ENCODE measurements at places on chromosomes 4 and X.
A peak's percentile ranks its signal among the peaks of the same experiment; 100 is the strongest.

- no peak for DNase-seq
- H3K4me1 ChIP-seq: no peaks in the 10 kb centered on the region
- no peak overlapping the region for H3K27ac ChIP-seq
- peak overlapping the region; percentile 79 for H3K4me3 ChIP-seq
- H3K27me3 ChIP-seq: peaks cover 37% of the 10 kb centered on the region
- no peaks in the 10 kb centered on the region for H3K36me3 ChIP-seq
Observed at GRCh38 chrX:36963069-36963808, 44.9 kb upstream of the FAM47C start.

DNA sequence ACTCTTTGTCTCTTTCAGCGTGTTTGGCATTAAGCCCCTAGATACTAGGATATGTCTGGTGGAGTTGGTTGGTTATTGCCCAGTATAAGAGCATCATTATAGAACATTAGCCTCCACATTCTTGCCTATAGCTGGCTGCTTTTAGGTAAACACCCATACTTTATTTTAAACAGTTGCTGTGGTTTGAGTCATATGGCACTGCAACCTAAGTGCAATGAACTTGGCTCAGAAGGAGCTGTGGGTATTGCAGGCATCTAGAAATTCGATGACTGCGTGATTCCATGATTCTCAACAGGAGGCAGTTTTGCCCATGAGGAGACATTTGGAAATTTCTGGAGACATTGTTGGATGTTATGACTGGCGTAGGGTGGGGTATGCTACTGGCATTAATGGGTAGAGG lies 49.5 kb downstream of the DCLK2 start:
- H3K4me3 ChIP-seq: no peak overlapping the region
- no peak for DNase-seq
- H3K36me3 ChIP-seq: peaks cover 7% of the 10 kb centered on the region
- H3K27ac ChIP-seq: no peak overlapping the region
- no peaks in the 10 kb centered on the region for H3K27me3 ChIP-seq

GRCh38 chrX:30577362-30577991 lies at the start of gene TASL:
Gene TASL (minus strand): TSS chrX:30577766. CDS start chrX:30560355, 17,411 bp downstream.
- no peak for DNase-seq

DNA sequence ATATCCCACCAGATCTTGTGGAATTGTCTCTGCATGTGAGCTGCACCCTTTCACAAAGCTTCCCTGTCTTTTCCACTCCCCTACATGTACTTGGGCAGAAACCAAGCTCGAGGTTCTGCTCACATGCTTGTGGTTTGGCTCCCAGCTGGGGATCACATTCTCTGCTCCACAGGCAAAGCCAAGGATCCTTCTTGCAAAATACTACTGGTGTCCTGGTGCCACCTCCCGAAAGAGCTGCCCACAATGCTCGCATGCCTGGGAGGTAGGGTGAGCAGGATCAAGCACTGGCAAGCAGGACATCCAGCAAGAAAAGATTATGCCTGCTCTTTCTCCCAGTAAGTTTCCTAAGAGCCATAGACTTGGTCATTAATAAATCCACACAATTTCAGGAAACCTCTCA lies 45.1 kb upstream of the PPARGC1A start:
- no peak overlapping the region for H3K27ac ChIP-seq
- H3K4me1 ChIP-seq: peaks cover 10% of the 10 kb centered on the region
- DNase-seq: no peak
- H3K27me3 ChIP-seq: no peaks in the 10 kb centered on the region
- H3K4me3 ChIP-seq: no peak overlapping the region

- no peaks in the 10 kb centered on the region for H3K36me3 ChIP-seq
- no peak for DNase-seq
- no peaks in the 10 kb centered on the region for H3K4me1 ChIP-seq
Observed at GRCh38 chrX:20477836-20478524, 211.3 kb upstream of the RPS6KA3 start.

DNA sequence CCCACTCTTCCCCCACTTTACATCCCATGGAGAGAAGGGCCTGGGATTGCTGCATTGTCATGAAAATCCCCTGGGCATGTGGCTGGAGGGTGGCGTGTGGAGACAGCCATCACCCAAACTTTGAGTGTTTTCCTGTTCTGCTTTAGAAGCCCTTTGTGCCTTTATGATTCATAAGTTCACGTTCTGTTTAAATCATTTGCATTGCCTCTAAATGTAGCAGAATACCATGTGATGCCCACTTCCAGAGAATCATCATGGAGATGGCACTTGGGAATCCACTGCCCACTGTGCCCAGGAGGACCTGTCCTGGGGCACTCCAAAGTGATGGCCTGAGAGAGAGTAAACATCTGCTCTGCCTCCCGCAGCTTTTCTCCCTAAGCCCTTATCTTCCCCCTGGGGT lies 52.8 kb downstream of the MED28 start:
- no peaks in the 10 kb centered on the region for H3K27me3 ChIP-seq
- H3K4me3 ChIP-seq: no peak overlapping the region
- H3K4me1 ChIP-seq: no peaks in the 10 kb centered on the region
- no peaks in the 10 kb centered on the region for H3K36me3 ChIP-seq
- no peak overlapping the region for H3K27ac ChIP-seq

DNA sequence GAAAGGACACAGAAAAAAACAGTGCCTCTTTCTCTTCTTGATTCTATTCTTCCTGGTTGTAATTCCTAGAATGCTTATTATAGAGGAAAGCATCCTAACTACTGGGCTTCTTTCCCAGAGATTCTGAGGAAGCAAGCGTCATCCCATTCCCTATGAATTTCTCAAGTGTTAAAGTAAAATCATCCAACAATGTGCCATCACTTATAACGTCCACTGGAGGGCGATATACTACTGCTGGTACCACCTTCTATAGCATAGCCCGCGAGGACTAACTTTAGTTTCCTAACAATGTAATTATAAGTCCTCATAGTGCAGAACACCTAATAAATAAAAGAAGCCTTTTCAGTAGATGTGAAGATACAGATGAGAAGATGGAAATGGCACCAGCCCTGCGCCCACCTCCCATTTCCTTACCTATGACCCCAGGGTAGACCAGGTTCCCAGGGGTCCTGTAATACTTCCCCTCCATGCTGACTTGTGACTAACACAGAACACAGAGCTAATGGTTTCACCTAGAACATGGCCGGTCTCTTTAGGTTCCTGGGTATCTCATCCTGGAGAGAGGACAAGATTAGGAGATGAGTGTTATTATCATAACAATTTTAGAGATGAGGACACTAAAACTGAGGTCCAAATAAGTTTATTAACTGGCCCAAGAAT lies 4.2 kb downstream of the CENPVL3 start:
- DNase-seq: no peak
- H3K27me3 ChIP-seq: peaks cover 28% of the 10 kb centered on the region
- no peaks in the 10 kb centered on the region for H3K36me3 ChIP-seq
- no peaks in the 10 kb centered on the region for H3K4me1 ChIP-seq
- H3K4me3 ChIP-seq: no peak overlapping the region
- H3K27ac ChIP-seq: no peak overlapping the region

DNA sequence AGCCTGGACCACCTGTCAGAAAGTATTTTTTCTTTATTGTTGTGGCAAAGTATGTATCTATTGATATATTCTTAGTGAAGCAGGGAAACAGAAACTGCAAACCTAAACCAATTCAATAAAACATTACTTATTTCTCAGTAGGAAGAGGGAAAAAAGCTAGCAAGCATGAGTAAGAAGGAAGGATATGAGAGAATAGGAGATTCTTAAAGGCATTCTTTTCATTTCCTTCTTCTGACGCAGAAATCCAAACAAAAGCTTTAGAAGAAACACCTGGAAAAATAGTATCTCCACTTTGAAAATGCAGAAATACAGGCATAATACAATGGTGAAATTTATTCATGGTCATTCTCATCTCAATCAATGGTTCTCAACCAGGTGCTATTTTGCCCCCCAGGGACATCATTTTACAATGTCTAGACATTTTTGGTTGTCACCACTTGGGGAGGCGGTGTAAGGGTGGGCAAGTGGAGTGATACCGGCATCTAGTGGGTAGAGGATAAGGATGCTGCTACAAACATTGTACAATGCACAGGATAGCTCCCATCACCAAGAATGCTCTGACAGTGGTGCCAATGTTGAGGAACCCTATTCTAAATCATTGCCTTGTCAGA lies 21.7 kb upstream of the ATXN3L start:
- no peaks in the 10 kb centered on the region for H3K4me1 ChIP-seq
- H3K27ac ChIP-seq: no peak overlapping the region
- H3K27me3 ChIP-seq: no peaks in the 10 kb centered on the region
- H3K36me3 ChIP-seq: no peaks in the 10 kb centered on the region

- no peaks in the 10 kb centered on the region for H3K36me3 ChIP-seq
- no peak overlapping the region for H3K27ac ChIP-seq
- H3K27me3 ChIP-seq: no peaks in the 10 kb centered on the region
- H3K4me3 ChIP-seq: no peak overlapping the region
- DNase-seq: no peak
- peaks cover 14% of the 10 kb centered on the region for H3K4me1 ChIP-seq
Observed at GRCh38 chr4:155906554-155907247, 3.2 kb downstream of the TDO2 start.

DNA sequence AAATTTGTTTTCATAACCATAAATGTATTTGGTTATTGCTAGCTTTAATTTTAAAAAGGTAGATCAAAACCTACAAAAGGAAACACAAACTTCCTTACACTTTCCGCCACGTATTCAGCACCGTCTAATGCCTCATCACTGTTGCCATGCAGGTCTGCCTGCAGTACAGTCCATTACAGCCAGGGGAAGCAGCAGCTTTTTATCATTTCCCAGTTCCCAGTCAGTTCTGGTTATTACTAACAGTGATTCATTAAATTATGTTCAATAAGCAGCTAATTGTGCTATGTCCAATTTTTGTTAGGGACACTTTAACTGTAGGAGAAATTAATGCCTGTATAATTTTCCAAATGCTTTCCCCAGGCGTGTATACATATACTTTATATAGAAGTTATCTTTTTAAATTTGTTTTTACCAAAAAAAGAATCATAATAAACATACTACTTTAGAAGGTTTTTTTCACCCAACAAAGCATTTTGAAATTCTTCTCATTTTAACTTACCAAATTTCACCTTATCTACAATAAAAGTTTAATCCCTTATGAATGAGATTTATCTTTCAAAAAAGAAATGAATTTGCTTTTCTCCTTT lies 93.3 kb downstream of the ANXA3 start:
- H3K4me3 ChIP-seq: peak overlapping the region; percentile 80
- peak overlapping the region; percentile 94 for H3K27ac ChIP-seq
- peaks cover 20% of the 10 kb centered on the region for H3K4me1 ChIP-seq
- H3K36me3 ChIP-seq: no peaks in the 10 kb centered on the region
- no peak for DNase-seq
- no peaks in the 10 kb centered on the region for H3K27me3 ChIP-seq

DNA sequence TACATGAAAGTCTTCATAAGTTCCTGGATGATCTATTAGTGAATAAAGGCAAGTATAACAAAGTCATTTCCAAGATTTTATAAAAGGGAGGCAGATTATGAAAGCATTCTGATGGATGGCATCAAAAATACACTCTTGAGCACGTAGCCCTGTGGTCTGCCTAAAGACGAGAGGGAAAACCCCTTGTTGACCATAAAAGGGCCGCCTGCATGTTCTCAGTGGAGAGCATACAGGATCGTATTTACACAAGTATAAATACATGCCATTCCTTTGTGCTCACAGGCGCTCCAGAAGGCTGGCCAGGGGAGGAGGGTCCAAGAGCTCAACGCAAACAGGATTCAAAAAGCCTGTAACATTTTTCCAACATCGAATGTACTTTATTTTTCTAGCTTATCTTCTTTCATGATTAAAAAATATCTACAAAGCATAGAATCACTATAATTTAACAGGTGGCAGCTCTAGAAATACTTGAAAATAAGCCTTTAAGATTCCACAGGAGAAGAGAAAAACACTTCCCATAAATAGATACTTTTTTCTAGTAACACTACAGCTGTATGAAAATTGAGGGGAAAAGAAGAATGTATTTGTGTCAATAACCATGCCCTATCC lies 29.6 kb downstream of the PDGFC start:
- H3K4me3 ChIP-seq: peak overlapping the region; percentile 54
- peak; percentile 68 for DNase-seq
- no peaks in the 10 kb centered on the region for H3K36me3 ChIP-seq
- peak overlapping the region; percentile 87 for H3K27ac ChIP-seq
- H3K4me1 ChIP-seq: peaks cover 47% of the 10 kb centered on the region
- H3K27me3 ChIP-seq: no peaks in the 10 kb centered on the region

GRCh38 chr4:164485136-164485535 lies 268.8 kb upstream of the SMIM31 start:
- no peaks in the 10 kb centered on the region for H3K27me3 ChIP-seq
- no peak overlapping the region for H3K4me3 ChIP-seq
- no peak overlapping the region for H3K27ac ChIP-seq
- no peaks in the 10 kb centered on the region for H3K36me3 ChIP-seq

DNA sequence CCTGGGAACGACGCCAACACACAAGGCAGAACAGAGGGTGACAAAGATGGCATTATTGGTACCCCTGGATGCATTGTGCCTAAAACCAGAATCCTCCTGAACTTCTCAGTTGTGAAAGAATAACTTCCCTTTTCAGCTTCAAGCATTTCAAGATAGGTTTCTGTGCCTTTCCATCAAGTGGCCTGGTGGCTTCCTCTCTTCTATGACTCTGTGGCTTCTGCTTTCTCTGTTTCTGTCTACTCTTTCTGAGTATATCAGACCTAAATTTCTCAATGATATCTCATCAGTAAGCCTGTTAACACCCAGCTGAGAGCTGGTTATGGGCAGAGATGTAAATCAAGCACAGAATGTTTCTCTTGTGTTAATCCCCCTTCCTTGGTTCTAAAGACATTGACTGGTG lies 21.4 kb upstream of the FAM9B start:
- no peak for DNase-seq
- H3K36me3 ChIP-seq: no peaks in the 10 kb centered on the region
- H3K27ac ChIP-seq: no peak overlapping the region

DNA sequence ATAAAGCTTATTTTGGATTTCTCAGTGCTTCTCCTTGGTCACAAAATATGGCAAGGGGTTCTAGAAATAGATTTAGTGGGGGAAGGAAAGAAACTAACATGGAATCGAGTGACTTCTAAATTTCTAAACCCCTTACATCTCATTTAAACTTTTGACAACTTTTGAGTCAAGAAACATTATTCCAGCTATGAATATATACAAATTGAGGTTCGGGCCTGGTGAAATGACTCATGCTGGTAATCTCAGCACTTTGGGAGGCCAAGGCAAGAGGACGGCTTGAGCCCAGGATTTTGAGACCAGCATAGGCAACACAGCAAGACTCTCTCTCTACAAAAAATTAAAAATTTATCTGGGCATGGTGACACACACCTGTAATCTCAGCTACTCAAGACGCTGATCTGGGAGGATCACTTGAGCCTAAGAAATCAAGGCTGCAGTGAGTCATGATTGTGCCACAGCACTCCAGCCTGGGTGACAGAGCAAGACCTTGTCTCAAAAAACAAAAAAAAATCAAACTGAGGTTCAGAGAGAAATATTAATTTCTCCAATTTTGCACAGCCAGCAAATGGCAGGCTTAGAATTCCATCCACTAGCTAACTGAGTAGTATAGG lies 99.8 kb downstream of the ANXA3 start:
- no peaks in the 10 kb centered on the region for H3K27me3 ChIP-seq
- no peak overlapping the region for H3K4me3 ChIP-seq
- DNase-seq: no peak
- H3K27ac ChIP-seq: no peak overlapping the region

- H3K4me3 ChIP-seq: no peak overlapping the region
- H3K27me3 ChIP-seq: no peaks in the 10 kb centered on the region
- no peaks in the 10 kb centered on the region for H3K4me1 ChIP-seq
- DNase-seq: no peak
- H3K27ac ChIP-seq: no peak overlapping the region
Observed at GRCh38 chr4:55910140-55910539, 38.6 kb upstream of the CEP135 start.

- H3K4me3 ChIP-seq: no peak overlapping the region
- no peaks in the 10 kb centered on the region for H3K27me3 ChIP-seq
- H3K4me1 ChIP-seq: no peaks in the 10 kb centered on the region
- no peak overlapping the region for H3K27ac ChIP-seq
- DNase-seq: no peak
Observed at GRCh38 chr4:55170462-55170861, 45.1 kb upstream of the KDR start.

All from type B pancreatic cell (in vitro differentiated cells).